ENCODE measurements at places on chromosomes 3 and 15. TPM values are rescaled to one million over a fixed set of nuclear protein-coding genes. Genes with fewer than 3 reads are reported as not detected.

DNA sequence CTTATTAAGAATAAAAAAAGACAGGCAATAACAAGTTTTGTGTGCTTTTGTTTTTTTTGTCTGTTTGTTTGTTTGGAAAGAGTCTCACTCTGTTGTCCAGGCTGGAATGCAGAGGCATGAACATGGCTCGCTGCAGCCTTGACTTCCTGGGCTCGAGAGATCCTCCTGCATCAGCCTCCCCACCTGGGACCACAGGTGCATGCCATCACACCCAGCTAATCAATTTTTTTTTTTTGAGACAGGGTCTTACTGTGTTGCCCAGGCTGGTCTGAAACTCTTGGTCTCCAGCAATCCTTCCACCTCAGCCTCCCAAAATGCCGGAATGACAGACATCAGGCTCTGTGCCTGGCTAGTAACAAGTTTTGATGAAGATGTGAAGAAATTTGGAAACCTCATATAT, 73.1 kb upstream of the GCNT3 start:
- DNase-seq = no peak

GRCh38 chr15:45128971-45129639, 574 bp downstream of the DUOXA1 start:
- DNase-seq = no peak

GRCh38 chr3:36774052-36774451, 9.7 kb upstream of the DCLK3 start:
- no peak for DNase-seq

- DNase-seq = no peak
Measured at GRCh38 chr3:74613060-74613459, 1.4 kb downstream of the CNTN3 start.

DNA sequence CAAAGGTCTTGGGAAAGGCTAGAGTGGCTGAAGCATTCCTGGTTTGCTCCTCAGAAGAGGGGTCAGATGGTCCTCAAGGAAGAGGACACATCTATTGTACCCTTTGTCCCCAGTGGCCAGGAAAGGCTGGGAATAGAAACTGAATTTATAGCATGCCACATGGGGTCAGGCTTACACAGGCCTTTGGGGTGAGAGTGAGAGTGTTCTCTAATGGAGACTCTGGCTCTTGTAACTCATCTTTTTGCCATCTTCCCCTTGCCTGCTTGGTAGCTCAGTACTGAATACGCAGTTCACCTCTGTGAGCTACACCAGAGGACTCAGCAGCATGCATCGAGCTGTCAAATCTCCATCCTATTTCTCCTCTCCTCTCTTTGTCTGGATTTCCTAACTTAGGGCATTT, 87.5 kb downstream of the ATP2B2 start:
- DNase-seq = no peak

- DNase-seq = no peak
Measured at GRCh38 chr3:64259636-64260035, 34.4 kb upstream of the PRICKLE2 start.

- DNase-seq = no peak
Measured at GRCh38 chr15:66644869-66645268, 57.2 kb upstream of the SMAD6 start.

DNA sequence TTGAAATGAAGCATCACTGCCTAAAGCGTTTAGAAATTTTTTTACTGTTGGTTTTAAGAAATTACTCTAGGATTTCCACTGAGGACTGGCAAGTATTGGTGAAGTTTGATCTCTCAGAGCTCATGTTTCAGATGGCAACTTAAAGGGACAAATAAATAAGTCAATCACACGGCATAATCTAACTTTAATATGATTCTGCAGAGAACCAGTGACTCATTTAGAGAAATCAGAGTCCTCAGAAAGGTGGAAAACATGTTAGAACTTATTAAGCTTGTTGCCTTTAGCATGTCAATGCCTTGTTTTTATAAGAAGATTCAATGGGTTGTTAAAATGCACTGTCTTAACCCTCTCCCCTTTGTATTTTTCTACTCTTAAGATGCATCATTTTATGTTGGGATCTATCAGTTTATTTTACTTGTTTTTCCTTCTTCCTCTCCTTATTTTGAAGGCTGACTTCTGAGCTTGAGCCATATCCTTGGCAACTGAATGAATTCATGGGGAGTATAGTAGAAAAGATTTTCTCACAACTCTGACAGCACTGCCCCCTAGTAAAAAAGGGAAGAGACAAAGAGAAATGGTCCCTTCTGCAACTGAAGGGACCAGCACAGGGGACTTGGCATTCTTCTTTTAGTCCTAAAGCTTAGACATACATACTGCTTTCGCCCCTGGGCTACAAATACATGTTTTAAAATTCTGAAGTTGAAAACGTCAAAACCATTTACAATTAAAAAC, 431.2 kb downstream of the LPP start:
- DNase-seq = no peak

- DNase-seq = no peak
Measured at GRCh38 chr3:186142393-186142932, 33.6 kb upstream of the ETV5 start.

GRCh38 chr3:50352781-50353180, 2.1 kb downstream of the CYB561D2 start:
- no peak for DNase-seq

DNA sequence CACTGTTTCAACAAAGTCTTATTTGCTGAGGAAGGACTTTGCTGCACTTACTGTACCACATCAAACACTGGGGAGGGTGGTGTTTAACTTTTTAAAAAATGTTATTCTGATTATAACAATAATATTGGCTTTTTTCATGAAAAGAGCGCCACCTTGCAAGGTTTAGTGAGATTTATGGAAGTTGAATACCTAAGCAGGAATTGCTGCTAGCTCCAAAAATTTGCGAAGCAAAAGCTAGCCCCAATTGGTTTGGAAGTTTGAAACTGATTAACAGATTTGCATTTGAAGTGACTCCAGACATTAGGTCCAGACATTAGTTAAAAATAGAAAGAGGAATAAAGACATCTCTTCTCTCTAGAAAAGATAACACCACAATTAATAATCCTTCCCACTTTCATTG, 6.7 kb downstream of the ZIC1 start:
- no peak for DNase-seq

GRCh38 chr15:98444138-98444537, 204.2 kb upstream of the IGF1R start:
- no peak for DNase-seq

GRCh38 chr15:78675206-78675605, 34.2 kb upstream of the CHRNB4 start:
- no peak for DNase-seq

The CD200 gene
- 11.4 TPM for total RNA-seq

The FMN1 gene
- 19.7 TPM for total RNA-seq

The TOPAZ1 gene
- not detected for total RNA-seq

The ARPIN gene
- total RNA-seq = 28.9 TPM

The FAM98B gene
- total RNA-seq = 9.6 TPM

The GOLGA6L4 gene
- total RNA-seq = 2.8 TPM

The MAP1A gene
- total RNA-seq = 21.9 TPM

The CMTM8 gene
- 8.2 TPM for total RNA-seq

The GOLGA8J gene
- not detected for total RNA-seq

The HEG1 gene
- 59.1 TPM for total RNA-seq

The CYP11A1 gene
- 5.7 TPM for total RNA-seq

The ILDR1 gene
- total RNA-seq = not detected
